ENCODE measurements at places on chromosomes 16 and 17.

DNA sequence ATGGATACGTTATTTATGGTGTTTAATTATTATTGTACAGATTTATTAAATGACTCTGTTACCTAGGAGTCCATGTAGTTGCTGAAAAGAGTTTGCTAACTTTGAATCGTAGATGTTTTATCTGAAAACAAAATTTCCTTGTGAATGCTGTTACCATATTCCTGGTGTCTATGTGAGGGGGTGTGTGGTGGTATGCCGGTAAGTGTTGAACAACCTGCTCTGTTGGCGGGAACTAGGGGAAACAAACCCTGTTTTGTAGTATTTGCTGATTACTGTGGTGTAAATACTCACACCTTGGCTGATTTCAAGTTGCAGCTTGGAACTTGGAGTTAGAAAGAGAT, 386.4 kb downstream of the WWOX start:
- no peak for DNase-seq

DNA sequence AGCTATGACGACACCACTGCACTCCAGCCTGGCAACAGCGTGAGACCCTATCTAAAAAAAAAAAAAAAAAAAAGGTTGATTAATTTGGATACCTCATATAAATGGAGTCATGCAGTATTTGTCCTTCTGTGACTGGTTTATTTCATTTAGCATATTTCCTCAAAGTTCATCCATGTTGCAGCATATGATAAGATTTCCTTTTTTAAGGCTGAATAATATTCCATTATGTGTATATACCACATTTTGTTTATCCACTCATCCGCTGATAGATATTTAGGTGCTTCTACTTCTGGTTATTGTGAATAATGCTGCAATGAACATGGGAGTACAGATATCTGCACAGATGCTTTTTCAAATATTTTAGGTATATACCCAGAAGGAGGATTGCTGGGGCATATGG, 43.3 kb upstream of the TMC5 start:
- no peak for DNase-seq

- DNase-seq = no peak
Measured at GRCh38 chr16:47644661-47645060, 183.5 kb downstream of the PHKB start.

DNA sequence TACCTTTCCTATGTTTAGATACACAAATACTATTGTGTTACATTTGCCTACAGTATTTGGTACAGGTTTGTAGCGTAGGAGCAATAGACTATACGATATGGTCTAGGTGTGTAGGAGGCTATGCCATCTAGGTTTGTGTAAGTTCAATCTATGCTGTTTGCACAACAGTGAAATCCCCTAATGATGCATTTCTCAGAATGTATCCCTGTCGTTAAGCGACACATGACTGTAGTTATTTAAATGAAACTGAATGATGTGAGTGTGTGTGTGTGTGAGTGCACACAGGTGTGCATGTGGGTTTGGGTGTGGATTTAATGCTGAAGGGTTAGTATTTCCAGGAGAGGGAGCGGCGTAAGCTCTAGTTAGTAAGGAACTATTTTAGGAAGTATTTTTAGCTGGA, 34.6 kb upstream of the SMIM36 start:
- DNase-seq = no peak
